ENCODE measurements at places on chromosomes 7 and 10.

- DNase-seq = no peak
Measured at GRCh38 chr7:129390314-129390713, 43.9 kb upstream of the STRIP2 start.

DNA sequence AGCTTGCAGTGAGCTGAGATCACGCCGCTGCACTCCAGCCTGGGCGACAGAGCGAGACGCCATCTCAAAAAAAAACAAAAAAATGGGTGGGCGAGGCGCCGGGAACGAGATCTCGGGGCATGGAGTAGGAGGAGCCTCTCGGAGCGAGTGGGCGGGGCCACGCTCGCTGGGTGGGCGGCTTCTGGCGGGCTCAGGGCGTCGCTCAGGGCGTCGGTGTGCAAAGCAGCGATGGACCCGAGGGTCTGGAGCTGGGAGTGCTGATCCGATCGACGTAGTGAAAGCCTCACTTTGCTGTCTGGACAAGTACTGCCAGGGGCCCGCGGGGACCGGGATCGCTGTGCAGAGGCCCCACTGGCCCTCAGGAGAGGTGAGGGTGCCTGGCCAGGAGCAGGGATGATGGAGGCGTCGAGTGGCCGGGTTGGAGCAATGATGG, 22.6 kb upstream of the AMZ1 start:
- no peak for DNase-seq

DNA sequence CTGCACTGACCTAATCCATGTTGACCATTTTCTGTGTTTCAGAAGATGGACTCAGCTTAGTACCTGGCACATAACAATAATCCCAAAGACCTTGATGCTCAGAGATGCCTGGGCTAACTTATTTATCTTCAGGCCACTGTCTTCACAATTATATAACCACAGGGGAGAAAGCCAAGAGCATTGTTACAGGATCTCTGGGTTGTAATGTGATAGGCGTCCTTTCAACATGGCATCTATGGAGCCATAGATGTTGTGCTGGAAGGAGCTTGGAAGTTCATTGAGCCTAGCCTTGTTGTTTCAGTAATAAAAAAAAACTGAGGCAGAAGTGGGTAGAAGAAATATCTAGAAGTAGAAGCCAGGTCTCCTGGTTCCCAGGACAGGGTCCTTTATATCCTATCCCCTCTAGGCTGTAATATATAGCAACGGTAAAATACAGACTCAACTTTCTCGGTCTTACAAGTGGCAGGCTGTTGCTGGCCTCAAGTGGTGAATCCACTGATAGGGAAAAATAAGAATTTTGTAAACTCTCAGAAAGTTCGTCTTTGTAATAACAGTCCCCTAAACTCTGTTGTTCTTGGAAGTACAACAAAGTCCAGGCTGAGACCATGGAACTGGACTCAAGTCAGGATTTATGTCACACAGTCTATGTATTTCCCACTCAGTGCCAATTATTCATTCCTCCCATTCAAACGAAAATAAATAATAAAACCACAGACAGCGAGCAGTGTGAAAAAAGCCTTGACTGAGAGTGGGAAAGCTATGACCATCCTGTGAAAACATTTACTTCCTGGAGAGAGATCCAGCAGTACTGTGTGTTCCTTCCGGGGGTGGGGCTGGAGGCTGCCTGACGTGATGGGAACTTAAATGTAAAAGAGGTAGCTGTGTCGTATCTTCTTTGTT, 277.6 kb downstream of the REEP3 start:
- DNase-seq = no peak

- no peak for DNase-seq
Measured at GRCh38 chr7:131483586-131483985, 72.8 kb downstream of the PODXL start.

DNA sequence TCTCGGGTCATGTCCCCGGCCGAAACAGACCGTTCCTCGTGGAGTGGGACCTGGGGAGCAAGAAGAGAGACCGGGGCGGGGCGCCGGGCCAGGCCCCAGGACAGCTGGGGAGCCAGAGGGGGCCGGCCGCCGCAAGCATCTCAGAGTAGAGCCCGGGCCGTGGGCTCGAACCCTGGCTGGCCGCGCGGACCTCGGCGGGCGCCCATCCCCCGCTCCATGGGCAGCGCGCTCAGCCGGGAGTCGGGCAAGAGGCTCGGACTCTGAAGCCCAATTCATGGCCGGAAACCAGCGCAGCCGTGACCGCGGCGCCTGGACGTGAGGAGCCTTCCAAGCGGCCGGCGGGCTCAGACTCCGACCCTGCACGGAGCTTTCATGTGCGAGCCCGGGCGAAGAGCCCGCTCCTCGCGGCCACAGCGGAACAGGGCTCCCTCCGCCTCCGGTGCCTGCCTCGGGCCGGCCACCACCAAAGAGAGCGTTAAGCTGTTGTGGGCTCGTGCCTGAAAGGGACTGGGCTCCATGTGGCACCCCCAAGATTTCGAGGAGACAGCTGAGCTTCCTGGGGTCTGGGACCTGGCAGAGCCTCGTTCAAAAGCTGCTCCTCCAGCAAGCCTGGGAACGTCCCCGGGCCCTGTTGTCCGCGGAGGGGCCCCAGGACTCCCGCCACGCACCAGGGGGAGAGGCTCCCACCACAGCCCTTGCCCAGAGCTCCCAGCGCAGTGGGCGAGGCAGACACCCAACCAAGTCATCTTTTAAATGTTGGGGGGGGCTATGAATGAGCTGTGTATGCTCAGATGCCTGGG, 757 bp upstream of the GRID1 start:
- DNase-seq = peak; percentile 70

DNA sequence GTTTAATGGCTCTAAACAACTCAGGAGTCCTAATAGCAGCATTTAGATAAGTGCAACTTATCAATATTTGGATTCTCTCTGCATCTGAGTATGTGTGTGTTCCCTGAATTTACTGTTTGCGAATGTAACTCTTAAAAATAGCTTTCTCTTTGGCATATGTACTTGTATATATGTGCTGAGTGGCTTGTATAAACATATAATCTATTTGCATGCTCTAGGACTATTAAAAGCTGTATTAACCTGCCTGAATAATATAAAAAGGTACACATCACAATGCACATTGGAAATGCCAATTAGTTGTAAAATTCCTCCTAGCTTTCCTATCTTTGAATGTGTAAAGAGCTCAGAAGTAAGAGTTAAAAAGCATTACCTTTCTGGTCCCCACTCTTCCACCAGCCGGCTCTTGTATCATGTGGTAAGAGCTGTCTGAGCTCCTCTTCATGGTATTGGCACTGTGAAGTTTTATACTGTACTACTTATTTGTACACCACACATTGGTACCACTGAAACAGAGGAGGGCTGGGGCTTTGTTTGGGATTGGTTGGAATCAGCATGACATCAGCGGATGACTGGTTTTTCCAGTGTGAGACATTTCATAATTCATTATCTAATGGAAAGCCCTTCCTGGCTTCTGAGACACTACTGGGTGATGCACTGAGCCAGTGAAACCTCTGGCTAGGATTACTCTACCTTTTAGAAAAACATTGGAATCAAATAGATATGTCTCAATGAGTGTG, at the start of gene INHBA:
TSS of gene INHBA (minus strand) at position 456 of the 737 bp plus-strand sequence. CDS start 2,716 bp downstream, outside the sequence.
- no peak for DNase-seq

GRCh38 chr7:114083166-114084001, 164.6 kb upstream of the PPP1R3A start:
- no peak for DNase-seq

GRCh38 chr10:75956624-75957023, 525.2 kb downstream of the LRMDA start:
- DNase-seq = no peak

DNA sequence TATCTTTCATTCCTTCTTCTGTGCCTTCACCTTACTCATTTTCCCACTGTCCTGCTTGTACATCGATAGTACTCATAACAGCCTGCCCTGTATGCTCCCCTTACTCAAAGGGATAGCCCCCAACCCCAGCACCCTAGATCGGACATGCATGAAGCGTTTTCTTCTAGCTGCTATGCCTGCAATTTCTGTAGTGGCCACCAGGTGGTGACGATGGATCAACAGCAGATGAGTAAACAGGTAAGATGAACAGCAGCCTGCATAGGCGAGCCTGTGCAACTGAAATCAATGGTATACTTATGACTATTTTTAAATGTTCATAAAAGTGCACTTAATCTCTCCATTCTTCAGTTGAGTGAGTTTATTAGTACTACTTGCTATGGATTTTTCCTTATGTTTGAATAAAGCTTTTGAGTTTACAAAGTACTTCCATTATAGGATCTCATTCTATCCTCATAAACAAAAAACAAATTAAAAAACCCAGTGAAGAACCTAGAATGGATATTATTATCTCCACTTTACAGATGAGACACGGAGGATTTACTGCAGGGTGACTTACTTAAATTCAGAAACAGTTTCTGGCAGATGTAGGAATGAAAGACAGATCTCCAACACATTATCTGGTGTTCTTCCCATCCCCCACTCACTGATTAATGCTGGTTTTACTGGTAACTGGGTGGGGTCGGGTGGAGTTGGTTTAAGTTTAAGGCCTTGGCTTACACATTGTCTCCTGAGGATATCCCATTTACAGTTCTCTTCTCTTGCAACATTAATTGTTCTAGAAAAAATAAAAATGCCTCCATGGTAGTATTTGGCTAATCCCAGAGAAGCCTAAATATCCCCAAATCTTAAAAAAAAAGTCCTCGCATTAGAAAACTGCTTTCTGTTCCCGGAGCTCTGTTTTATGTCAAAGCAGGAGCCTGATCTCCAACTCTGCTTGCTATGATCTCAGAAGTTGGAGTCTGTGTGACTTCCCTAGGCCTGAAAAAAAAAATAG, 222.1 kb downstream of the GLI3 start:
- DNase-seq = no peak

- no peak for DNase-seq
Measured at GRCh38 chr7:35545831-35546230, 149.1 kb downstream of the HERPUD2 start.

DNA sequence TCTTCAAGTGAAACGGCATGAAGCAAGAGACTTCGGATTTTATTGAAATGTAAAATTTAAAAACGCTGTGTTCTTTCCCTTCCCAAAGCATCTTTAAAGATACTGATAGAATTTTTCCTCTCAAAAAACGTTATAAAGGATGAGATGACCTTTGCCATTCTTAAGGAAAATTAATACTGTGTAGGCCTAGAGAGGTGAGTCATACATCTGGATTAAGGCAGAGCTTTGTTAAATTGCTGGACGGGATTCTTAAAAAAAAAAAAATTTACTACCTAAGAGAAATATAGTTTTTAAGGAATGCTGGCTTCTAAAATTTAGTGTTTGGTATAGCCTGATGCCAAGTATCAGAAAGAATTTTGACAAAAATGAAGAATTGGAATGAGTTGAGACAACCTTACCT, 6.3 kb upstream of the HBP1 start:
- no peak for DNase-seq

DNA sequence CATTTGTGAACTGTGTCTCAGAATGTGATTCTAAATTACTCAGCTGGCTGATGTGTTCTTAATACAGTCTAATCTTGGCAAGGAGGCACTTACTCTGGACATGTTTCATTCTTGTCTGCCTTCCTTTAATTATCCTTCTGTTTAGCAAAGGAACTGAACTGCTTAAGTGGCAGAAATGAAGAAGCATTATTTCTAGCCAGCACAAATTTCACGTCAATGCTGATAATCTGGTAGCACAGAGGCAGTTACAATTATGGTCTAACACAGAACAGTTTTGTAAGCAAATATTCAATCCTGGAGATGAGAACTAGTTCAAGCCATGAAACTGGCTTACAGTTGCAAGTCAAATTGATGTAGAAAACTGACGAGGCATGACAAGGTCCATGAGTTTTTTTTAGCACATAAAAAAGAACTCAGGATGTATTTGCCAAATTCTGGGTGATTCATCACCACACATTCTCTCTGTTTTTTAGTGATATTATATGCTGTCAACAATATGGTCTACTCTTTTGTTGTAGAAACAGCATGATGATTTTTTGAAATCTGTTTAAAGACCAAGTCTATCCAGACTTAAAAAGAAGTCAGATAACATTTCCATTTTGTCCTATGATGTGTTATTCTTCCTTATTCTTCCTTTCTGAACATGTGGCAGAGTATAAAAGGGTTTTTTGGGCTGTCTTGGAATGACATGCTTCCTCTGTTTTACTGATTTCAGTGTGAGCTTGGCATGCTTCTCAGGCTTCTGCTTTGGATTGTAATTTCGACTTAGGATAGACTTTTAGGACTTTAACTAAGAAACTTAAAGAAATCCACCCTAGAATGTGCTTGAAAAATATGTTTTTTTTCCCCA, 154.8 kb downstream of the DNAJB9 start:
- DNase-seq = no peak

DNA sequence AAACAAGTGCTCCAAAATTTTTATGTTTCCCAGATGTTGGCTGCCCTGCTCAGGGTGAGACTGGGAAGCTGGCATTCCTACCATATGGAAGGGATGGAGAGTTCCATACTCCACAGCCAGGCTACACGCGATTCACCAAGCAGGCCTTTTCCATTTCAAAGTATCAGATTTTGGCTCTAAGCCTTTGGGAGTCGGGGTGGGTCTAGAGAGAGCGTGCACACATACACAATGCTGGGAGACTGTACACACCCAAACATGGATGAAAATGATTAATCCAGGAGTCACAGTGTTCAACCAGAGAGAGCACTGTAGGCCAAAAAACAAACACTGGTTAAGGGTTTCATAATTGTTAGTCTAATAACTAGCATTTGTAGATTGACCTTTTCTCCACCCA, 295.0 kb downstream of the BICC1 start:
- DNase-seq = no peak

DNA sequence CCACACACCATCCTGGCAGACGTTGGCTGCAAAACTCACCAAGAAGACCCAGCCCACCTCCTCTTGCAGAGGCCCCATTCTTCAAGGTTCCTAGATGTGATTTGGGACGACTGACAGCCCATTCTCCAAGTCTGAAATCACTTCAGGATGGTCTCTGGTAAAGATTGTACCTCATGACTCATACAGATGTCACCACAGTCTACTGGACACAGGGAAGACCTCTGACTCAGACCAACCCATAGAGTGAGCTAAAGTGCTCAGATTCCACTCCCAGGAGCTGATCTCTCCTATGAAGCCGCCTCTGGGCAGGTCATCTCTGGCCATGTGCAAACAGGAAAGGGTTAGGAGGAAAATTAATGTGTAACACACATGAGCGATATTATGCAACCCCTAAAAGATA, 102.4 kb upstream of the VWC2 start:
- no peak for DNase-seq

GRCh38 chr10:73974309-73974946, 23.5 kb upstream of the VCL start:
- no peak for DNase-seq

- no peak for DNase-seq
Measured at GRCh38 chr7:2530071-2530987, 10.8 kb downstream of the LFNG start.

- DNase-seq = no peak
Measured at GRCh38 chr10:61321041-61321857, 131.9 kb downstream of the TMEM26 start.

DNA sequence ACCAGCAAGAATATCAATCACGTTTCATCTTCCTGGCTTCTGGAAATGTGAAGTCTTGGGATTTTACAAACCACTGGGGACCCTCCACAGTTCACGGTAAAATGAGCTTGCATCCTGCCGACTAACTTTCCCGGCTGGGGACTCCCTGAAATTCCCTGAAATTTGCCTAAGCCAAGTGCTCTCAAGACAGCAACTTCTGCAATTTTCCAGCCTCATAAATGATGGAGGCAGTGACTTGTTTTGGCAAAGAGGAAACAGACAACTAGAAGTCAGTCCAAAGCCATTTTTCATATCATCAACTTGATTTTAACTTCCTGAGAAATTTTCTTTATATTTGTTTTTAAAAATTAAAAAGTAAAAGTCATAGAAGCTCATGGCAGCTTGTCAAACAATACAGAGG, 212.3 kb downstream of the FANK1 start:
- DNase-seq = no peak

Data from nucleus accumbens (tissue), 56 donors.